Kidney glomerular epithelial cell (primary cell): ENCODE measurements at places on chromosomes 5 and 9.

DNA sequence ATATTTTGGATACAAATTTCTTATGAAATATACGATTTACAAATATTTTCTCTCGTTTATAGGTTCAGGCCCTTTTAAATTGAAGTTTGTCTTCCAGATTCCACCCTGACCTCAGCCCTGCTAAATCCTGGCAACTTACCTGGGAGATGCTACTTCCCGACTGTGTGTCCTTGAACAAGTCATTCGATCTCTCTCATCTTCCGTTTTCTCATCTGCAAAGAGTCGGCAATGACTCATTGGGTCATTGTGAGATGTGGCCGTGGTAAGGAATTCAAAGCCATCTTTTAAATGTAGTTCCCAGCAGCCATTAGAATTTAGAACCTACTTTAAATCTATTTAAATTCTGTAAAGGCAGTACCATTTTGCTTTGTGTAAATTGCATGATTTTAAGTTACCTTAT lies 72.5 kb downstream of the LHX2 start:
- no peak for DNase-seq

GRCh38 chr9:15606643-15607472 lies 54.0 kb downstream of the CCDC171 start:
- peak; percentile 34 for DNase-seq

GRCh38 chr9:35791297-35791921 lies at the start of gene NPR2:
TSS of gene NPR2 (plus strand) at chr9:35791591. CDS start at chr9:35792409, 818 bp downstream.
- DNase-seq: peak; percentile 5

DNA sequence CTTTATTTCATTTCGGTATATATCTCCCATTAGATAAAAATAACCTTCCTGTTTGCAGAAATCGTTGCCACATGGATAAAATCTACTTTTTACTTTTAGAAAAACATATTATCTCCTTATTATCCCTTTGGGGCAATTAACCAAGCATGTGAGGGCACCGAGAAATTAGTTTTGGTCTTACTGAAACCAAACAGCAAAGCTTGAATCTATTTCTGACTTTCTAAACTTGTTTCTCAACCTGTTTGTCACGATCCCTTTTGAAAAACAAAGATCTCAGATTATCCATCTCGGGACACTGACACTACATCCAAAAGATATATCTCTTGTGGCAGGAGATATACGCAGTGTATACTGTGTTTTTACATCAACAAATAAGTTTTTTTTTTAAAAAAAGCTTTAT lies 2.3 kb downstream of the TUT7 start:
- no peak for DNase-seq

- DNase-seq: no peak
Measured at GRCh38 chr5:145163876-145164275, 671.3 kb downstream of the PRELID2 start.

DNA sequence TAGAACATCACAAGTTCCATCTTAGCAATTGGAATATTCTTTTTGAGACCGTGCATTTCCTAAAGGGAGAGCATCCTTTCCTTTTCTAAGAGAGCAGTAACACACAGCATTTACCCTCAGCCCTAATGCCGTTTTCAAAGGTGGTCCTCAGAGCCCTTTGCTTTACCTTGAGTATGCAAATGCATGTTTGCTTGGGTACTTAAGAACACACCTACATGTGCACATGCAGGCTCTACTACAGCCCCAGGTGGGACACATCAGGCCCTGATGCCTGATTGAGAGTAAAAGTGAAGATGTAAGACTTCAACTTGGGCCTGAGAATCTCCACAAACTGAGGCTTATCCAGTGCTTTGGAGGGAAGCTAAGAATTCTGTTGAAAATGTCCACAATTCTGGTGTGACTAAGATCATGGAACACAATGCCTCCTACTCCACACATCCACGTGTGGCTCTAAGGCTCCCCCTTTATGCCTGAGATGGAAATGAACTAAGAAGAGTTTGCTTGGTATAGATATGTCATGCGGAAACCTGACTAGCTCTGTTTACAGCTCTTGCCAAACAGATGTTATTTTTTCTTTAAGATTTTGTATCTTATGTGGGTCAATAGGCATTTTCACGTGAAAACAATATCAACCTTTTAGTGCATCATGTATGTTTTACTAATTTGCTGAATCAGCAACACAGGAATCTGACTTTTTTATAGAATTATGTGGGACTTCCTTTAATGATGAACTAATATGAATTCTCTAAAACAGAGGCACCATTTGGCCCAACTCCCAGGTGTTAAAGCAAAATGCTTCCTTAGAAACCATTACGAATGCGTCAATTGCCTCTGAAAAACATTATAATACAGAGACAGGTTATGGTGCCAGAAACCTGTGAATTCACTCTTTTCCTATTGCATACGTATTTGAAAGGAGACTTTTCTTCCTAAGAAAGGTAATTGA lies 48.9 kb upstream of the SLC2A8 start:
- no peak for DNase-seq

DNA sequence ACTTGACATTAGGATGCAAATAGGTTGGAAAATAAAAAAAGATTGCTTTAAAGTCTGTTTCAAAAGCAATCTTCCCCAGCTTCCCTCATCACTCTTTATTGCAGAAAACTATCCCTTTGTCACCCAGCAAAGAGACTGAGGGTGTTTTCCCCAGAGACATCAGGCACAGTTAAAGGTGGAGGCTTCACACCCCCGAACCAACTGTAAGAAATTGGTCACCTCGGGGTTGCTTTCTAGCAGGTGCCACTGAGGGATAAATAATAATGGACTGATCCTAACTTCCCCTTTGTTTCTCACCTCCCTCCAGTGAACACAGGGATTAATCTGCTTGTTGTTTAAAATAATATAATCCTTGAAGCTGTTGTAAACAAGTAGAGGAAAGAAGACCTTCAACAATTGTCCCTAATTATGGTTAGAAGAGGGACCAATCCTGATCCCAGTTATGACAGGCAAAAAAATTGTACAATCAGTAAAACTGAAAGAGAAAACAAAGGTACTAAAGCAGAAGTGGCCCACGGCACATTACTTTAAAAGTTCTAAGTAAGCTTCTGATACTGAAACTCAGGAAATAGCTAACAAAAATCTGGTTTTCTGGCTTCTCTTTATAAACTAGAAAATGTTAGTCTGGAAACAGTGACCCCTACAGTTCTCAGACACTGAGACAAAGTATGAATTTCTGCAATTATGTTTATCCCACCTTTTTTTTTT lies 6.6 kb upstream of the PCSK1 start:
- DNase-seq: no peak

DNA sequence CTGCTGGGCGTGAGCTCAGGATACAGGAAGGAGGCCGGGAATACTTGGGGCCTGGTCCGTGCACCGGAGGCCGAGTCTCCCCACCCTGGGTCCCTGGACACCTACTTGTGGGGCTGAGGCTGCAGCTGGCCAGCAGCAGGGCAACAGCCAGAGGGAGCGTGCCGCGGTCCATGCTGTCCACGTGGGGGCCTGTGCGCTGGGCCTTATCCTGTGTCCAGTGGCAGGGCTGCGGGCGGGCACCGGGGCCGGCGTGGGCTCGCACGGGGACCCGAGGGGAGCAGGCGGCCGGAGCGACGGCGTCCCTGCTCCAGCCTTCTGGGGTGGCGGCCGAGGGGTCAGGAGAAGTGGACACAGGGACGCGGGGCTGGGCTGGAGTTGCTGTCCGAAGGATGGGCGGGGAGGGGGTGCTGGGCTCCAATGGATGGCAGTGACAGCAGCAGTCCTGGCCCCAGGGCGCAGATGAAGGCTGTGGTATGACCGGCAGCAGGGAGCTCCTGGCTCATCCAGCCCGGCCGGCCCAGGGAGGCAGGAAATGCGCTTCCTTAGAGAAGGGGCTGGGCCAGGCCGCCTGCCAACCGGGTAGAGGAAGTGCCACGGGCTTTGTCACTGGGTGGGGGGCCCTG lies at the start of gene ENG:
Gene ENG (minus strand): TSS at position 475 of the 623 bp plus-strand sequence. CDS start 303 bp downstream, at position 172.
- no peak for DNase-seq

- no peak for DNase-seq
Measured at GRCh38 chr5:54595721-54596120, 78.2 kb downstream of the SNX18 start.

GRCh38 chr5:160470437-160471361 lies 49.0 kb downstream of the PTTG1 start:
- no peak for DNase-seq

DNA sequence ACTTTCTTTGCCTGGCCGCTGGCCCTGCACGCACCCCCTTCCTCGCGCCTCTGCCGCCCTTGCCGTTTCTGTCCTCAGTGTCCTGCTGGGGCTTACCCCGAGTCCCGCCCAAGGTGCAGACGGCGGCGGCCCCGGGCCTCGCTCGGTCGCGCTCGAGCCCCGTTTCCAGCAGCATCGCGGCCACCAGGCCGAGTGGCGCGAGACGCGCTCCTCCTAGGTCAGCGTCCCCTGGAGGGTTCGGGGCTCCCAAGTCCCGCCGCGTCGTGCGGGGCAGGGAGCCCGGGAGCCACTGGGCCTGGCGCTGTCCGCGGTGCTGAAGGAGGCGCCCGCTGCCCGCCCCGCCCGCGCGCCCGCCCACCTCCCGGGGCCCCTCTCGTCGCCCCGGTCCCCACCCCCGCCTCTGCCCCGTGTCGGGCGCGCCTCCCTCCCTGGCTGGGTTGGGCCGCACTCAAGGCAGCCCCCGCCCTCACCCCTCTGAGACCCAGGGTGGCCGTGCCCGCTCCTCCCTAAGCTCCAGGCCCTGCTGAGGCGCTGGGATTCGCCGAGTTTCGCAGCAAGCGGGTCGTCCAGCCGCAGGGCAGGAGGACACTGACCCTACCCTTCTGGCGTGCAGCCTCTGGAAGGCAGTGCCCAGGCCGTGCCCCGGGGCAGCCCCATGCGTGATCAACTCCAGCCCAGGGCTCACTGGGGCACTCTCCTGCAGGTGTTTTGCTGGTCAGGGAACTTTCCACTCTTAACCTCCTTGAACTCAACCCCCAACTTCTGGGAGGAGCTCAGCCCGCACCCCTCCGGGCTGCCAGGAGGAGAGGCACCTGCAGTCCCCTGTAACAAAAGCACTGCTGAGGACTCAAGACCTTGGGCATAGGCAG lies at the start of gene LHX3:
Gene LHX3 (minus strand): TSS at position 291 of the 869 bp plus-strand sequence. CDS start 116 bp downstream, at position 175.
- no peak for DNase-seq

DNA sequence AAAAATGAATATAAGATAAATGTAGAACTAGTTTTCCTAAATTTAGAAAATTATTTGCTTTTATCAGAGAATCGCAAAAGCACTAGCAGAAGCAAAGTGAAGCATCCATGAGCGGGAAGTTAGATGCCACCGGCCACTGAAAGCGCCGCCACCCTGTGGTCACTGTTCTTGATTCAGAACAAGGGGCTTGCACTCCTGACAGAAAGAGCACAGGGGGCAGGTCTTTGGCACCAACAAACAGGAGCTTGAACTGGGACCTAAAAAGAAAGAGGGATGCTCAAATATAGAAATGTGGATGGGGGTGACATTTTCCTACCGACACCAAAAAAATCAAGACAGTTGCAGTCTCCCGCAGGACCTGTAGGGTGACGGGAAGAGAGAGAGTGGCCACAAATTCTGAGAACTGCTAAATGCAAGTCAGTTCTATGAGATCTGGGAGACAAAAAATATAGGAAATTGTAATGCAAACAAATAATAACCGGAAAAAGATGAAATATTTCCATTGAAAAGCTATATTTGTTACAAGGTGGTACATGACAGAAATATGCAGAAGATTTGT lies 144.3 kb downstream of the CDH12 start:
- DNase-seq: no peak

DNA sequence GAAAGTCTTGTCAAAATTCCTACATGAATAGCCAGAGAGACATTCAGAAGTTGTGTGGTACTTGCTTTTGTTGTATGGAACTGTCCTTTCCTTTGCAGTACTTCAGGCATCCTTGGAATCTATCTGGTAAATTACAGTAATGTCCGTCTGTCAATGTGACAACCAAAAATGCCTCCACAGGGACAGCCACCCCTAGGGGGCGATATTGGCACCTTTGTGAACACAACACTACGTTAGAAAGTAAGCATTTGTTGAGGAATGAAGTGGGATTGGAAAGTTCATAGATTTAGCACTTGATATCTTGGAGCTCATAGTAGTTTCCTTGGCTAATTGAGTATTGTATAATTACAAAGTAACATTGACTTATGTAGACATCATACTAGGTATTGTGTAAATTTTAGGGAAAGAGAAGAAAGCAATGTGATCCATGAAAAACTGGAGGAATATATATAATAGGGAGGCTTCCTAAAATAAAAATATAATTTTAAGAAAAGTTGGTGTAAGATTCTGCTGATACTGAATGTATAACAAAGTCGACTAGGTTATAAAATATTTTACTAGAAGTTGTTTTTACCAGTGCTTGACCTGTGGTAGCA lies 32.7 kb downstream of the TMEFF1 start:
- peak; percentile 32 for DNase-seq

DNA sequence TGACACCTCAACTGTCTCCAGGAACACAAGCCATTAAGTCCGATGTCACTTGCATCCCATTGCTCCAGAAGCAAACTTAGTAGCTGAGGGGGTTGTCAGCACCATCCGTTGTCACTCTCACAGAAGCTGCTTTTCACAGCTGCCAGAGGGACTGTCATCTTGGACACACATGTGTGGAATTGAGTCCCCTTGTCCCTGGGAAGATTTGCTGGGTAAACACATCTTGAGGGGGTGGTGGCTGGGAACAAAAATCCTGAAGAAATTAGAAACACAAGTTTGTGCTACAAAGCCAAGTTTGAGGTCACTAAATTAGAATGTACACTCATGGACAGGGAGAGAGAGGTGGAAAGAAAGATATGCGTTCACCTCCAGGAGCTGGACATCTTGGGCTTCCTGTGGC lies 55.2 kb upstream of the ADRA1B start:
- no peak for DNase-seq

GRCh38 chr5:37437711-37438110 lies 58.6 kb downstream of the WDR70 start:
- DNase-seq: no peak

DNA sequence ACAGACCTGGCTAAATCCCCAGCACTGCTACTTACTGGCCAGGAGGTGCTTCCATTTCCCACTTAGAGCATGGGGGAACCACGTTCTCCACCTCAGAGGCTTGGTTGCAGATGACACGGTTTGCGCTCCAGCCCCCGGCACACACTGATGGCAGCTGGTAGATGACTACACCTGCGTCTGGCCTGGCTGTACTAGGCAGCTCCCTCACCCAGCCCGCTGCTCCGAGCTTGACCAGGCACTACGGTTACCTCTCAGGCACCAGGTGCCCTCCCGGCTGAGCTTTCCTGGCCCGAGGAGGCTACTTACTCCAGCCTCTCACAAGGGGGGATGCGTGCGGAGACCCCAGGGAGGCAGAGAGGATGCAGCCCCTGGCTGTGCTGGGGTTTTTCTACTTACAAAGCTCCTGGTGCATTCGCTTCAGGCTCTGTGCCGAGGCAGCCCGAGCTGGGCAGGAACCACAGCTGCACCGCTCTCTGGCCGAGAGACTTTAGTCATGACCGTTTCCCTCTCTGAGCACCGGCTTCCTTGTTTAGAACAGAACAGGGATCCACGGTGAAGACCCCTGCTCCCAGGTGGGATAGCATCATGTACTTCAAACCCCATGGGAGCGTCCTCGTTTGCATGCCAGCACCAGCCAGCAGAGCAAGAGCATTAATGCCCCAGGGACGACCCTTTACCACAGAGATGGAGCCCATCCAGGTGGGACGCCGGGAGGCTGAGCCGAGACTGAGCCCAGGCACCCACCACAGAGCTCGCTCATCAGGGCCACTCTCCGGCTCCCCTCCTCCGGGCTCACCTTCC lies 7.6 kb upstream of the GBGT1 start:
- DNase-seq: no peak

- DNase-seq: peak; percentile 15
Measured at GRCh38 chr9:26061948-26062575, 383.8 kb upstream of the TUSC1 start.
